Coronary artery (tissue), 2 donors: ENCODE measurements at places on chromosomes 6 and 20.

DNA sequence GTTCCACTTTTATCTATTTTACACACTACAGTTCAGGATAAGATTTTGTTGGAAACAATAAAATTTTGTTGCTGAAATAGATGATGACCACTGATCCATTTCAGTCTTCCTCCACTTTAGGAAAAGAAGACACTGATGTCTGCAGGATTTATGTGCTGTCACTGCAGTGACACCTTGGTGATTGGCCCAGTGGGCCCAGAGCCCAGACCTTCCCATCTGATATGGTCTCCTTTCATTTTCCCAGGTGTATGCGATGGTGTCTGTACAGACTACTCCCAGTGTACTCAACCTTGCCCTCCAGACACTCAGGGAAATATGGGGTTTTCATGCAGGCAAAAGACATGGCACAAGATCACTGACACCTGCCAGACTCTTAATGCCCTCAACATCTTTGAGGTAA lies 19.6 kb upstream of the ADGRF4 start:
- no peak for DNase-seq

- no peak for DNase-seq
Observed at GRCh38 chr6:146305092-146305491, 238.5 kb upstream of the RAB32 start.

- no peak for DNase-seq
Observed at GRCh38 chr20:49029203-49029602, 16.9 kb upstream of the CSE1L start.

- DNase-seq = no peak
Observed at GRCh38 chr20:1721687-1722512, 64.3 kb upstream of the SIRPG start.

- no peak for DNase-seq
Observed at GRCh38 chr6:89941031-89941762, 46.9 kb downstream of the GJA10 start.

- no peak for DNase-seq
Observed at GRCh38 chr6:109447878-109448555, 7.5 kb downstream of the SMPD2 start.

GRCh38 chr6:23027281-23027680 lies 457.9 kb downstream of the HDGFL1 start:
- no peak for DNase-seq

- DNase-seq = no peak
Observed at GRCh38 chr6:162845972-162846371, 118.2 kb downstream of the PACRG start.

- DNase-seq = no peak
Observed at GRCh38 chr6:56758120-56758519, 115.4 kb upstream of the DST start.

DNA sequence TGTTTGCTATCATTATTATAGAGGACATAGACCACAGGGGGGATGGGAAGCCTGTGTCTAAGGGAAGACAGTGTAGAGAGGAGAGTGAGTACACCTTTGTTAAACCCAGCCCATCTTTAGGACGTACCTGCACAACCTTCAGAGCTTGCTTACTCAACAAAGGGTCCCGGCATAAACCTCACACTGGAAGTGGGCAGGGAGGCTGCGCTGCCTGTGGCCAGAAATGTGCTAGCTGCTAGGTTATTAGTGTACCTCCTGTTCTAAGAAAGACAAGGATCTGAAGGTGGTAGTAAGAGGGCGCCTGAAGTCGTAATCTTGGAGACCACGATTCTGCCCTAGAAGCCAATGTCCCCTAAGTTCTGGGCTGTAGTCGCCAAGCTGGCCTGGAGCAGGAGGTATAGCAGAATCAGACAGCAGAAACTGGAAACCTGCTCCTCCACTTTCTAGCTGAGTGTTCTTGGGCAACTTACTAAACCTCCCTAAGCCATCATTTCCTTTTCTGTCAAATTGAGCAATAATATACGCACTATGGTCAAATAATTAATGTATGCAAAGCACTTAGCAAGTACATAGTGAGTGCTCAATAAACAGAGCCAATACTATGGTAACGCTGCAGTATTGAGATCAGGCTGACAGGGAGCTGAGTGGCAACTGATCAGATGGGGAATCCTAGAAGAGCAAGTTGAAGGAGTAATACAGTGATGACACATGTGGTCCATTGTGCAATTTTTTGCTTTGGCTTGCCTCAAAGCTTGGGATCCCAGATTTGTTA lies 16.8 kb upstream of the AKIRIN2 start:
- DNase-seq = no peak

DNA sequence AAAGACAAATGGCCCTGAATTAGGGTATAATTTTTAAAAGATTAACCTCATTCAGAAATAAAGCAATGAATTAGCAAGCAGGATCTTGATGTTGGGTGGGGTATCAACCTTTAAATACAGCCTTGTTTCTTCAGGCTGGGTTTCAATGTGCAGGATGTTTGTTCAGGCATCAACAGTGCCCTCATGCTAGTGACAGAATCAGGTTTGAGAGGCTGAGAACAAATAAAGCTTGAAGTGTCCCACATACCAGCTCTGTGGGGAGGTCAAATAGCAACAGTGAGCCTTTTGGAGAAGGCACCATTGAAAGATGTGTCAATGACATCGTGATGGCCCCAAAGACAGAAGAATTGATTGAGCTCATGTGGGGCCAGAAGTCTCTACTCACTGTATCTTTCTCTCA lies 68.2 kb downstream of the MTFR2 start:
- no peak for DNase-seq

DNA sequence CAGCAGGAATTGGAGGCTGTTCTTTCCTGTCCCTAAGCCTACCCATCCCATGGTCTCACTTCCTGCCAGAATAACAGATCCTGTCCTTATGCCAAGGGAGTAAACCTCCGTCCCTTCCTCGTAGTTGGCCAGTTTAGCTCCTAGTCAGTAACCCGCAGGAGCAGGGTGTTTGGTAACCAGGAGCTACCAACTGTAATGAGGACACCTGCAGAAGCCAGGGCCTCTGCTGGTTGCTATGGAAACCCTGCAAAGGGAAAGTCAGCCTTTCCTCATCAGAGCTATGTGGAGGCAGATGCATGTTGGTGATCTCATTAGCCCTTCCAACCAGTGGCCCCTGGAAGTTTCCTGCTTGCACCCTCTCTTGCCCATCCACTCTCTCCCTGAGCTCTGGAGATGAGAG lies 368.2 kb upstream of the SULF2 start:
- DNase-seq = no peak

GRCh38 chr6:15303920-15304291 lies 58.0 kb downstream of the JARID2 start:
- DNase-seq = no peak

- DNase-seq = no peak
Observed at GRCh38 chr6:100084316-100084990, 90.4 kb upstream of the MCHR2 start.
